NCI-H82 (cell line): ENCODE measurements at places on chromosomes 7 and 10.
A peak's percentile ranks its signal among the peaks of the same experiment; 100 is the strongest.

DNA sequence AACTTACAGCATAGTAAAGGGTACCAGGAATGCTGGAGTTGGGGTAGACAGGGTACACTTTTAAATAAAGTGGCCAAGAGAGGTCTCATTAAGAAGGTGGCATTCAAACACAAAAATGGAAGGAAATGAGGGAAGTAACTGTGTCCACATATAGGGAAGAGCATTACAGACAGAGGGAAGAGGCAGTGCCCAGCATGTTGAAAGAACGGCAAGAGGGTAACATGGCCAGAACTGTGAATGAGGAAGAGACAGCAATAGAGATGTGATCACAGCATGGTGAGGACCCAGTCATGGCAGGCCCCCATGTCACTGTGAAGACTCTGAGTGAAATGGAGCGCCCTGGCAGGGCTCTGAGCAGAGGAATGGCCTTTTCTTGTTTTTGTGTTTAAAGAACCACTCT is 35.1 kb upstream of the ZNRF2 start:
- no peak for DNase-seq

DNA sequence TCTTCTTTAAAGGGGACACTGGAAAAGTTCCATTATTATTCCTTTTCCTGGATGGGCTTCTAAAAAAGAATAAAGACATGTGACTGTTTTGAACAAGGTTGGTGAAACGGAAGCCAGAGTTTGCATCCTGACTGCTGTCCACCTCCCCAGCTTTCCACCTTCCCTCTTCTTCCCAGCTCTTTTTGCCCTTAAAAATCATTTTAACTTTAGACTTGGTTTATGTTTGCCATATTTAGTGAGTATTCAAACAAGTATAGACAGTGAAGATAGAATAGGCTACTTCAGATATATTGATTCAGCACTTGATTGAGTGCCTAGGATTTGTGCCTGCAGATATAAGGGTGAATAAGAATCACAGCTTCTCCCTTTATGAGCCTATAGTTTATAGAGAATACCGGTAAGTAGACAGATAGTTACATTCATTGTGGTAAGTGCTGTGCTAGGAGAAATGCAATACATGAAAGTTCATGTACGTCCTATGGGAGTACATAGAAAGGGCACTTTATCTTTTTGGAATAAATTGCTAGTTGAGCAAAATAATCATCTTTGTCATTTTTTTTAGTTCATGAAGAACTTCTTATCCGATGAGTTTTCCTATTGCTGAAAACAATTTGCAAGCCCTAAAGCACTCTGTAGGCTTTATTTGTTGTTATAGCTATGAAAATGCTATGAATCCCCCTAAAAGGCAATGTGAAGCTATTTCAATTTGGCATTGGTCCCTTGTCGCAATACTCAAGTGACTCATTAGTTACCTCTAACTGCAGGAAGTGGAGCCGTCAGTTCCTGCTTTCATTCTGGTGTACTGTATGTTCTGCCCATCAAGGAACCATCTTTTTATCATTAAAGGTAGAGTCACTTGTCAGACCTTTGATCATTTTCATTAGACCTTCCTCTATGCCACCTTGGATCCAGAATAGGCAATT is 57.2 kb upstream of the STRIP2 start:
- DNase-seq: no peak

DNA sequence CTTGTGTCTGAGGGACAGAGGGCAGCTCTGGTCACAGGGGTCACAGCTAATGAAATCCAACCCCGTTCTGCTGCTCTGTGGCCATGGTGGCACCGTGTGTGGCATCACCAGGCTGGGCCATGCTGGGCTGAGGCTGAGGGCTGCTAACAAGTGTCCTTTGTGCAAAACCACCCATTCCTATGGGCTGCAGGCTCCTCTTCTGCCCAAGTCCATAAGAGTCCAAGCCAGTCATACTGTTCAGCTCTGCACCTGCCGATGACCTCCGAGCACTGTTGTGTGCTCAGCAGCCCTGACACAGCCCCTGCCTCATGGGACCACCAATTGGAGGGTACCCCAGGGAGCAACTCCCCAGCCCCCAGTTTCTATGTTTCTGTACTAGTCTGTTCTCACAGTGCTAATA is 133.1 kb downstream of the WDR11 start:
- DNase-seq: no peak

- DNase-seq: peak; percentile 9
Measured at GRCh38 chr10:126565441-126565840, 105.1 kb downstream of the C10orf90 start.

DNA sequence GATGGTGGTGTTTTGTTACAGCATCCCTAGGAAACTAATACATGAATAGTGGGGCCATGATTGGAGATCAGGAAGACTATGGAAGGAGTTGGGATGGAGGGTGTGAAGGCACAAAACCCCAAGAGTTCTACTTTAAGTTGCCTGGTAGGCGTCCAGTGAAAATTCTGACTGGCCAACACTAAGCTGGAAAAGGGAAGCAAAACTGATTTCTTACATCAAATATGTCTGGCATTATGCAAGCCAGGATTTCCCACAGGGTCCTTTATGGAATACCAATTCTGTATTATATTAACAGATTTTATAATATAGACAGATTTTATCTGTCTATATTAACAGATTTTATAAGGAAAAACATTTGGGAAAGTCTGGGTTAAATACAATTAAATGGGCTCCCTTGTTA is 16.2 kb downstream of the CPVL start:
- DNase-seq: no peak

GRCh38 chr7:22589641-22590201 is 89.7 kb upstream of the STEAP1B start:
- DNase-seq: no peak

GRCh38 chr10:77350711-77351119 is 286.9 kb downstream of the KCNMA1 start:
- DNase-seq: no peak

- no peak for DNase-seq
Measured at GRCh38 chr10:70784016-70784415, 1.2 kb downstream of the TBATA start.

DNA sequence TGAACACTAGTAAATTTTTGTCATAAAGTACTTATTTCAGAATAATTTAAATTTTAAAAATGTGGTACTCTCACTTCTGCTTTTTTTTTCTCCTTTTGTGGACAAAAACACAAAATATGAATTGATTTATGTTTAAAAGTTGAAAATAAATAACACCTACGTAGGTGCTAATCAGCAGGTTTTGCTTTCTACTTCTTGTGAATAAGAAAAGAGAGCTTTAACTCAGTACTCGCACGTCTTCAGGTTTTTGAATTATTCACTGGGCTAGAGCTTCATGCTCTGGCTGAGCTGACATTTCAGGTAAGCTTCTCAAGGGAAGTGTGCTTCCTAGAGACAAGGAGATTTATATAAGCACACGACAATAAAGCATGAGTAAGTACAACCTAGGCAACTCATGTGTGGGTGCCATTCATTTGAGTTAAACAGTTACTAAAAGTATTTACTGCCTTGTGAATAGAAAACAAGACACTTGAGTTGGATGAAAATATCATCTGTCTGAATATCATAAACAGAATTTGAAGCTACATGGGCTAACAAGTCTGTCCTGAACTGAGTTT is 190.0 kb upstream of the POT1 start:
- DNase-seq: peak; percentile 6

DNA sequence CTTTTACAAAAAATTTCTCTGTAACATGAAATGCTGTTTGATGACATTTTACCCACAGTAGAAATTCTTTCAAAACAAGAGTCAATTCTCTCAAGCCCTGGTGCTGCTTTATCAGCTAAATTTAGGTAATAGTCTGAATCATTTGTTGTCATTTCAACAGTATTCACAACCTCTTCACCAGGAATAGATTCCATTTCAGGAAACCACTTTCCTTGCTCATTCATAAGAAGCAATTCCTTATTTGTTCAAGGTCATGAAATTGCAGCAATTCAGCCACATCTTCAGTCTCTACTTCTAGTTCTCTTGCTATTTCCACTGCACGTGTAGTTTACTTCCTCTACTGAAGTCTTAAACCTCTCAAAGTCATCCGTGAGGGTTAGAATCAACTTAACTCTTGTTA is 14.1 kb downstream of the STAG3 start:
- no peak for DNase-seq

- peak; percentile 47 for DNase-seq
Measured at GRCh38 chr7:38451840-38452239, 178.4 kb upstream of the TARP start.

GRCh38 chr7:2158331-2159175 is 74.2 kb downstream of the MAD1L1 start:
- DNase-seq: peak; percentile 12

- DNase-seq: no peak
Measured at GRCh38 chr10:128274938-128275337, 148.7 kb upstream of the MKI67 start.

- no peak for DNase-seq
Measured at GRCh38 chr7:71278257-71278656, 146.3 kb downstream of the GALNT17 start.

- no peak for DNase-seq
Measured at GRCh38 chr7:112669306-112669705, 120.9 kb downstream of the TMEM168 start.

DNA sequence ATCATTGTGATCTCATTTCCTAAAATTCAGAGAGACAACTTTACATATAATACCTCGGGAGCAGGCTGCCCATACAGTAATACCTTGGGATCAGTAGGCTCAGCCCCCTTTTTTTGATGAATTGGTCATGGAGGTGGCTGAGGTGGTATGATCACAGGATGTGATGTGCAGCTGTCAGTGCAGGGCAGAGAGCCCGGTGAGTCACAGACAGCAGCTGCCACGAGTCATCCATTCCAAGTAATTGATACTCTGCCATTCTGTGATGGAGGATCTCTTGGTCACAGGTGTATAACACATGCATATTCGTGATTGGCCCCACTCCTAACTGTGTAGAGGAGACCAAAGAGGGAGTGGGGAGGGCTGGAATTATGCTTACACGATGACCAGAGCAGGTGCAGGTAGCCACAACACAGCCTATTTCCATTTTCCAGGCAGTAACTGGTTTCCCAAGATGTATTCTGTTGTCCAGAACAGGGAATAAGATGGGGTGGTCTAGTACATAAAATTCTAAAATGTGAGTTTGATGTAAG is 14.1 kb downstream of the NRCAM start:
- peak; percentile 40 for DNase-seq

- DNase-seq: no peak
Measured at GRCh38 chr7:127678337-127678736, 26.3 kb downstream of the SND1 start.

- DNase-seq: no peak
Measured at GRCh38 chr10:88383276-88383675, 199.8 kb downstream of the RNLS start.

- DNase-seq: no peak
Measured at GRCh38 chr7:17617380-17617779, 318.9 kb downstream of the AHR start.

- no peak for DNase-seq
Measured at GRCh38 chr7:140322759-140323158, 75.6 kb downstream of the SLC37A3 start.

DNA sequence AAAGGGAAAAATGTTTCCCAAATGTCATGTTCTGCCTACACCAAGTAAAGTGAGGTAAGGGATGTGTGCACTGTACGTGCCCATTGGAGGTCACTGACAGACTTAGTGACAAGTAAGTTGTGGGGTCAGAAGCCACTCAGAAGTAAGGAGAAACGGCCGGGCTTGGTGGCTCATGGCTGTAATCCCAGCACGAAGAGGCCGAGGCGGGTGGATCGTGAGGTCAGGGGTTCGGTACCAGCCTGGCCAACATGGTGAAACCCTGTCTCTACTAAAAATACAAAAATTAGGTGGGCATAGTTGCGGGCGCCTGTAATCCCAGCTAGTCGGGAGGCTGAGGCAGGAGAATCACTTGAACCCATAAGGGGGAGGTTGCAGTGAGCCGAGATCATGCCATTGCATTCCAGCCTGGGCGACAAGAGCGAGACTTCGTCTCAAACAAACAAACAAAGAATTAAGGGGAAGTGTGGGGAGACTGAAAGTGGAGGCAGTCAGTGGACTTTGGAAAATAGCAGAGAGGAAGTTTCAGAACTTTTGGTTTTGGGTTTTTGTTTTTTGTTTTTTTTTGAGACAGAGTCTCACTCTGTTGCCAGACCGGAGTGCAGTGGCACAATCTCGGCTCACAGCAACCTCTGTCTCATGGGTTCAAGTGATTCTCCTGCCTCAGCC is 114.8 kb downstream of the WDFY4 start:
- no peak for DNase-seq

DNA sequence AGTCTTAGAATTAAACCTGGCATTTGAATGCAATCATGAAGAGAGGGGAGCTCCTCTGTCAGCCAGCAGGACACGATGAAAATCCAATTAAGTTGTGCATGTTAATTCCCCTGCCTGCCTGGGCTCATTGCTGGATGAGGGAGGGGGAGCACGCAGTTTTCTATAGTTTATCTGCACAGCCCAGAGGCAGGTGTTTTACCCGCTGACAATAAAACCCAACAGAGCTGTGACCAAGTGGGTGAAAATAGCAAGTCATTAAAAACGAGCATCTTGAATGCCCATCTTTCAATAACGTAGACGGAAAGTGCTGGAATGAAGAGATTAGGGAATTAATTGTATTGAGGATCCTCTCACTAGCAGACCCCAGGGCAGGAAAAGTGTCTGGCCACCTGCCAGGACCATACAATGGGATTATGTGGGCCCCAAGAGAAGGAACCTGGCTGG is 100.1 kb upstream of the FAM20C start:
- peak; percentile 95 for DNase-seq

GRCh38 chr7:123784263-123784662 is 35.5 kb upstream of the WASL start:
- no peak for DNase-seq

DNA sequence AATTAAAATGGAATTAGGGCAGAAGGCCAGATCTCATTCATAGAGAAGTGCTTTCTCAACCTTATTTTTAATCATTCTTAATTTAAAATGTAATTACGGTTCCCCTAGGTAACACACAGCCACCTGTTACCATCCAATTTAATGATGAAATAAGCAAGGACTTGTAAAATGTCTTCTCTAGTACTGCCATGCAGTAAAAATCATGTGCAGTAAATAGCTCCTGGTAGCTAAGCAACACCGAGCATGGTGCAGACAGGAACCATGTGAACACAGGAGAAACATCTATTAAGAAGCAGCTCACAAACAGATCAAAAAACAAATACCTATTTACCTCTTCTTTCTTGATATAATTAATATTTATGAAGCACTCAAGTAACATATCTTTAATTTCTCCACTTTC is 15.1 kb downstream of the NCAPG2 start:
- no peak for DNase-seq

GRCh38 chr7:106767498-106768323 is 97.4 kb upstream of the PIK3CG start:
- DNase-seq: no peak

GRCh38 chr7:28077616-28078015 is 103.0 kb downstream of the JAZF1 start:
- no peak for DNase-seq

- no peak for DNase-seq
Measured at GRCh38 chr10:29555746-29556481, 78.9 kb downstream of the SVIL start.

DNA sequence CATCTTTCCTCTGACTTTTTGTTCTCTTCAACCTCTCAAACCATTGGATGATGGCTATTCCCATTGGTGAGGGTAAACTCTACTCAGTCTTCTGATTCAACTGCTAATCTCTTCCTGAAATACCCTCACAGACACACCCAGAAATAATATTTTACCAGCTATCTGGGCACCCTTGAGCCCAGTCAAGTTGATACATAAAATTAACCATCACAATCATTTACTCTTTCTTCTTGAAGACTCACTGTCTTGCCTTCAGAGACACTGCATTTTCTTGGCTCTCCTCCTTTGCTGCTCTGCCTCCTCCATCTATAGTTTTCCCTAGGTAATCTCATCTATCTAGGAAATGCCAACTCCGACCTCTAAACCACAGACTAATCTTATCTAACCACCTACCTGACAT is 12.6 kb upstream of the PRRT4 start:
- DNase-seq: no peak
